Ovary (tissue), 10 donors: ENCODE measurements at places on chromosomes 7 and 10. TPM values are rescaled to one million over a fixed set of nuclear protein-coding genes. Genes with fewer than 3 reads are reported as not detected.

GRCh38 chr7:32580646-32581045 lies 85.4 kb downstream of the AVL9 start:
- H3K27ac ChIP-seq: no peak overlapping the region
- H3K36me3 ChIP-seq: no peaks in the 10 kb centered on the region
- no peaks in the 10 kb centered on the region for H3K27me3 ChIP-seq
- H3K4me3 ChIP-seq: no peak overlapping the region
- H3K4me1 ChIP-seq: no peaks in the 10 kb centered on the region

- peaks cover 2% of the 10 kb centered on the region for H3K4me1 ChIP-seq
- no peak overlapping the region for H3K27ac ChIP-seq
- DNase-seq: no peak
- no peaks in the 10 kb centered on the region for H3K36me3 ChIP-seq
- H3K4me3 ChIP-seq: peak overlapping the region; percentile 38
These were observed 10.0 kb upstream of the EMX2 start for GRCh38 chr10:117532451-117533107.

- no peak for DNase-seq
- no peak overlapping the region for H3K27ac ChIP-seq
- H3K4me3 ChIP-seq: no peak overlapping the region
- H3K36me3 ChIP-seq: no peaks in the 10 kb centered on the region
- no peaks in the 10 kb centered on the region for H3K27me3 ChIP-seq
These were observed 181.6 kb upstream of the HDAC9 start for GRCh38 chr7:18313965-18314364.

- DNase-seq: no peak
- H3K27me3 ChIP-seq: no peaks in the 10 kb centered on the region
- no peak overlapping the region for H3K4me3 ChIP-seq
- H3K36me3 ChIP-seq: no peaks in the 10 kb centered on the region
- H3K4me1 ChIP-seq: no peaks in the 10 kb centered on the region
These were observed 233.4 kb downstream of the WDR37 start for GRCh38 chr10:1289591-1289990.

Gene DGKI
- 0.11 TPM for total RNA-seq

Gene SCART1
- 5.0 TPM for total RNA-seq

- peaks cover 1% of the 10 kb centered on the region for H3K4me1 ChIP-seq
- no peak overlapping the region for H3K27ac ChIP-seq
- H3K36me3 ChIP-seq: no peaks in the 10 kb centered on the region
- DNase-seq: no peak
These were observed 38.8 kb downstream of the R3HCC1L start for GRCh38 chr10:98173260-98173659.

DNA sequence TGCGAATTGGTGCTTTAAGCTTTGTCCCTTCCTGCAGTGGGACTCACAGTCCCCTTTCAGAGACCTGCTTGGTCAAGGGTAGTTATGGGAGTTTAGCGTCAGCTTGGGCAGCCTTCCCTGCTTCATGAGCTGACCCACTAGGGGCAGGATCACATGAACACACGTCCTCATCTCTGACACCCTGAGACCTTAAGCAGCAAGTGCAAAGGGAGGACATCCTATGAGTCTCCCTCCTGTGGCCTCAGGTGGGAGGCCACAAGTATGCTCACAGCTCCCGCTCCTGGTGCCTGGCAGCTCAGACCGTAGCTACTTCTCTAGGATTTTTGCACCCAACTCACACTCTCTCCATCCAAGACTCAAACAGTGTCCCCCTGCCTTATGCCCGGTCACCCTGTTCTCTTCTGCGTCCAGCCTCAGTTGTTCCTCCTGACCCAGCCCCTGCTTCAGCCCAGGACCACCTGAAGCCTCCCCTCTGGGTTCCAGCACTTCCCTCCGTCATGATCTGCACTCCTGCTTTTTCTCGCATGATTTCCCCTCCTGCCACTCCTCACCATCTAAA lies 136.6 kb upstream of the FAM20C start:
- no peaks in the 10 kb centered on the region for H3K36me3 ChIP-seq
- H3K27ac ChIP-seq: no peak overlapping the region
- no peak for DNase-seq

DNA sequence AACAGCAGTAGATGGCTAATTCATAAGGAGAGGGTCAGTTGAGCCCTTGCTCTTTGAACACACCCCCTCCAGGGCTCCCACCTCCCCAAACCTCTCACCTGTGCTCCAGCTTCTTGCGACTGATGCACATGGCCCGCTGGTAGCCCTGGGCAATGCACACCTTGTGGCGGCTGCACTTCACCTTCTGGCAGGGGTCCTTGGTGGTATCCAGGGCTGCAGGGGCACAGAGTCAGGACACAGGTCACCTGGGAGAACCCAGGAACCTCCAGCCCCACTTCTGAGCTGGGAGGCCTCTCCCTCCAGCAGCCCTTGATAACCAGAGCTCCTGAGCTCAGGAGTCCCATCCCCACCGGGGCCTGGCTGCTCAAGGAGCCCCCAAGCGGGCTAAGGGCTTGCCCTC lies 16.3 kb downstream of the SPOCK2 start:
- H3K36me3 ChIP-seq: no peaks in the 10 kb centered on the region
- H3K27ac ChIP-seq: no peak overlapping the region
- no peak overlapping the region for H3K4me3 ChIP-seq
- H3K27me3 ChIP-seq: no peaks in the 10 kb centered on the region
- peaks cover 18% of the 10 kb centered on the region for H3K4me1 ChIP-seq
- DNase-seq: no peak

DNA sequence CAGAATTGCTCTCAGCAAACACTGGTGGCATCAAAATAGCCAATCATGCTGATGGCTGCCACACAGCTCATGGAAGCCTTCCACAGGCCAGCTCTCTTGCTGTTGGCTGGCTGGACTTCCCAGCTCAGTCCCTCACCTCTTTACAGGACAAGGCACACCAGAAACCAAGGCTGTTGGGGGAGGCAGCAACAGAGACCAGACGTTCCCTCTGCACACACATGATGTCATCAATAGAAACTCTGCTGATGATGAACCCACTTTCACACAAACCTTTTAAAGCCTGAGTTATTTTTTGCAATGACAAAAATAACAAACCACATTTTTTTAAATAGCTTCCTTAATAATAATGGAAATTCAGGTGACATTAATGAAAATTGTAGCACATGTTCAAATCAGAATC lies 300.9 kb upstream of the C7orf33 start:
- H3K27ac ChIP-seq: no peak overlapping the region
- H3K4me1 ChIP-seq: no peaks in the 10 kb centered on the region
- H3K4me3 ChIP-seq: no peak overlapping the region
- no peaks in the 10 kb centered on the region for H3K36me3 ChIP-seq
- no peak for DNase-seq

Gene CPA2
- 3.5 TPM for total RNA-seq

GRCh38 chr7:192701-193480 lies 520 bp downstream of the FAM20C start:
- H3K4me1 ChIP-seq: peaks cover 15% of the 10 kb centered on the region
- H3K27ac ChIP-seq: peak overlapping the region; percentile 93
- DNase-seq: peak; percentile 57
- no peaks in the 10 kb centered on the region for H3K27me3 ChIP-seq
- H3K36me3 ChIP-seq: no peaks in the 10 kb centered on the region

- no peaks in the 10 kb centered on the region for H3K36me3 ChIP-seq
- DNase-seq: no peak
- H3K4me1 ChIP-seq: peaks cover 59% of the 10 kb centered on the region
- no peaks in the 10 kb centered on the region for H3K27me3 ChIP-seq
- no peak overlapping the region for H3K4me3 ChIP-seq
These were observed 89.8 kb downstream of the ZMIZ1 start for GRCh38 chr10:79158402-79159097.

Gene TYSND1
- total RNA-seq: 11.9 TPM

GRCh38 chr10:36042135-36042534 lies 400.0 kb upstream of the FZD8 start:
- no peak overlapping the region for H3K27ac ChIP-seq
- no peaks in the 10 kb centered on the region for H3K27me3 ChIP-seq
- H3K36me3 ChIP-seq: no peaks in the 10 kb centered on the region
- no peak for DNase-seq
- no peaks in the 10 kb centered on the region for H3K4me1 ChIP-seq

GRCh38 chr7:4040109-4040928 lies 641.8 kb upstream of the FOXK1 start:
- H3K27me3 ChIP-seq: no peaks in the 10 kb centered on the region
- no peaks in the 10 kb centered on the region for H3K36me3 ChIP-seq
- no peak overlapping the region for H3K4me3 ChIP-seq
- no peak overlapping the region for H3K27ac ChIP-seq
- H3K4me1 ChIP-seq: no peaks in the 10 kb centered on the region

Gene TRPV5
- not detected for total RNA-seq

Gene CTBP2
- total RNA-seq: 55.0 TPM

DNA sequence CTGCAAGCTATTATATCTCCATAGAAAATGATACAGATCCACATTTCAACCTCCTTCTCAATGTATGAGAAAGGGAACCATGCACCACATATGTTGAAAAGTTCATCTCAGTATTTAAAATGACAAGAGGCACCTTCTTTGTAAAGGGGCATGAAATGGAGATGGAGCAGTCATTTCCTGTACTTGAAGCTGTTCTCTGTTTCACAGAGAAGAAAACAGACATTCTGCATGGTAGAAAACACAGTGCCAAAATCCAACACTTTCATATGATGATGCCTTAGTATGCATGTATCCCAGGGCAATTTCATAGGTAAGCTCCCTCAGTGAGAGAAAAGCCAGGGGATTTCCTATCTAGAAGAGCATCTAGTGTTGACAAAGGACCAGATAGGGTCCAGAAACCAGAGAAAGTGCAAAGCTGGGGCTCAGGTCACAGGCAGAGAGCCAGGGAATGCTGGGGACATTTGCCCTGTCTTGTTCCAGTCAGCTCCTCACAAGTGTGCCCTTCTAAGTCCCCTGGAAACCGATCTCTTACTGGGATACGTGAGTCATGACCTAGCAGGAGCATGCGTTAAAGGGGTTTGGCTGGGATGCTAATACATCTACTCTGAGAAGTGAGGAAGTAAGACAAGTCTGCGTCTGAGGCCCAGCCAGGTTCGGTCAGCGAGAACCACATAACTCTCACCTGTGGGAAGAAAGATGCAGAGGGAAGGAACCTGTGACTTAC lies 118.7 kb downstream of the ICA1 start:
- peaks cover 7% of the 10 kb centered on the region for H3K4me1 ChIP-seq
- no peaks in the 10 kb centered on the region for H3K27me3 ChIP-seq
- DNase-seq: no peak
- no peak overlapping the region for H3K4me3 ChIP-seq
- no peak overlapping the region for H3K27ac ChIP-seq
- no peaks in the 10 kb centered on the region for H3K36me3 ChIP-seq

GRCh38 chr10:105700218-105700617 lies 1059.1 kb downstream of the SORCS3 start:
- no peaks in the 10 kb centered on the region for H3K27me3 ChIP-seq
- H3K4me3 ChIP-seq: no peak overlapping the region
- no peaks in the 10 kb centered on the region for H3K4me1 ChIP-seq

GRCh38 chr10:121615435-121615793 lies 17.2 kb upstream of the FGFR2 start:
- H3K36me3 ChIP-seq: no peaks in the 10 kb centered on the region
- H3K27ac ChIP-seq: no peak overlapping the region
- no peak overlapping the region for H3K4me3 ChIP-seq
- no peaks in the 10 kb centered on the region for H3K4me1 ChIP-seq
